ENCODE measurements at places on chromosomes 1 and 21.

DNA sequence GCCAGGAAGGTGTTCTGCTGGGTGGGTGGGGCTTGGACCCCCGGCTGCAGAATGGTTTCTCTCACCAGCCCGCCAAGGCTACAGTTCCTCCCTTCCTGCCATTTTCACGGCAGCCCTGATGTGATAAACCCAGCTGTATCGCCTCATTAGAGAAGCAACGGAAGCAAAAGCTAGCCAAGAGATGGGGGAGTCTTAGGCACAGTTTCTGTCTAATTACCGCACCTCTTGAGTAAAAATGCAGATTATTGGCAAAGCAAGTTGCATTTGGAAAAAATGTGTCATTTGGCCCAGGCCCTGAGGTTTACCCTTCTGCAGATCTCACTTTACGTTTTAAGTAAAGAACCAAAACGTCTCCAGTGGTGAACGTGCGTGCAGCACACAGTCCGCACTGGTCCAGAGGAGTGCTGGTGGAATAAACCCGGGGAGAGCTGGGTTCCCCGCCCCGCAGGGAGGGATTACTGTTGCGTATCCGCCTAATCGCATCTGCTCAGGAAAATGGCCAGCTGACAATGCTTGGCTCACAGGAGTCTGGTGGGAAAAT lies 109.9 kb downstream of the GALNT2 start:
- no peak overlapping the region for H3K27ac ChIP-seq
- H3K36me3 ChIP-seq, result no peaks in the 10 kb centered on the region
- DNase-seq, result peak; percentile 40

DNA sequence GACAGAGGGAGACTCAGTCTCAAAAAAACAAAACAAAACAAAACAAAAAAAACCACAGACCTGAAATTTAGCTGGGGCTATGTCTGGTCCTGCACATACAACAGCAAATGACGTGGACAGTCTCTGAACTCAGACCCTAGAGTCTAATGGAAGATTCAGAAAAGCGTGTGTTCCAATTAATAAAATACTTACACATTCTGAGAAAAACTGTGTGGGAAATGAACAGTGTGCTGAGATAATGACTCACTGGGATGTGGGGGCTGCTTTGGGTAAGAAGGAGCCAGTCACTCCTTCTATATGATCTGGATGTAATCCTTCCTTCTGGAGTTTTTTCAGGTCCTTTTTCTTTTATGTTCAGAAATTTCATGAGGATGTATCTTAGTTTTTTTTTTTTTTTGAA lies 29.4 kb downstream of the CLDN14 start:
- peaks cover 10% of the 10 kb centered on the region for H3K36me3 ChIP-seq
- no peaks in the 10 kb centered on the region for H3K27me3 ChIP-seq
- peak; percentile 57 for DNase-seq

DNA sequence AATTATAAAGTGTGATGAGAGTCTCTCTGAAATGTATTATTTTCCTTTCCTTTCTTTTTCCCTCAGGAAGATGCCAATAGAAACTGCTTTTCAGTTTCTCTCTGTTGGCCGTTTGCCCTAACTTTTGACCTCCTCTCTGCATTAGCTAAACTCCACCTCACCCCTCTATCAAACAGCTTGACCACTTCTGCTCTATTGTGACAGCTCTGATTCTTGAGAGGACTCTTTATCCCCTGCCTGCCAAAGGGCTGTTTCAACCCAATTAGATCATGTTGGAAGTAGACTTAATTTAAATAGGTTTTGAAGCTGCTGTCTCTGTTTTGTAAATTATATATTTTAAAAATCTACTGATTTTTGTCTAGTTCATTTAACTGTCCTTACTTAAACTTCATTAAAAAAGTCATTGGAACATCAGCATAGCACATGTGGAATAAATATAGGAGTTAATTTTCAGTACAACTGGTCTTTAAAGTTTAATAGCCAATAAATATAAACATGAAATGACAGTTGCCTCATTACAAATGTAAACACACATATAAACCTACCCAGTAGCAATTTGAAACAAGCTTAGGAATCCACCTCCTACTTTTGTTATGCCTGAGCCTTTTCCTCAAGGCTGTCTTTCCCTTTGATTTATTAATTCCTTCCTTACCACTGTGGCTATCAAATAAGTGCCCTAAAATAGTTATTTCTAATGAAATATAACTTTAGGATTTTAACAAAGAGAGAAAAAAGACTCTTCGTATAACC lies 152.0 kb downstream of the CHRM3 start:
- H3K4me1 ChIP-seq, result no peaks in the 10 kb centered on the region
- no peak overlapping the region for H3K4me3 ChIP-seq
- no peaks in the 10 kb centered on the region for H3K27me3 ChIP-seq
- DNase-seq, result no peak

- no peak overlapping the region for H3K4me3 ChIP-seq
- DNase-seq, result no peak
- H3K4me1 ChIP-seq, result peaks cover 30% of the 10 kb centered on the region
- no peak overlapping the region for H3K27ac ChIP-seq
Measured at GRCh38 chr1:36303650-36304360, 2.4 kb upstream of the SH3D21 start.

DNA sequence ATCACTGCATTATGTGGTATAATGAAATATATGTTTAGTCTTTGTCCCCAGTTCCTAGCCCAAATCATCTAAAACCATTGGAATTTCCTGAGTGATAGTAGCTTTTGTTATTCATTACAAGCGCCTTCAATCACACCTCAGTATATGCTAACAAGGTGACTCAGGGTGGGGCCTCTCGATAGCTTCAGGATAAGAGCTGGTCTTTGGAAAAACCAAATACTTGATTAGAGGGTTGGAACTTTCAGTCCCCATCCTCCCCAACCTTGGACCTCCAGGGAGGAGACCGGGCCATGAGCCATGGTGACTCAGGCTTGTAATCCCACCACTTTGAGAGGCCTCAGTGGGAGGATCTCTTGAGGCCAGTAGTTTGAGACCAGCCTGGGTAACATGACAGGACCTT lies 5.1 kb upstream of the BRDT start:
- no peaks in the 10 kb centered on the region for H3K36me3 ChIP-seq
- no peak for DNase-seq
- H3K4me3 ChIP-seq, result no peak overlapping the region
- H3K27me3 ChIP-seq, result no peaks in the 10 kb centered on the region
- no peak overlapping the region for H3K27ac ChIP-seq
- peaks cover 3% of the 10 kb centered on the region for H3K4me1 ChIP-seq

GRCh38 chr1:32861904-32862695 lies 8.6 kb downstream of the FNDC5 start:
- peaks cover 9% of the 10 kb centered on the region for H3K4me1 ChIP-seq
- no peak overlapping the region for H3K4me3 ChIP-seq
- H3K27ac ChIP-seq, result no peak overlapping the region
- H3K36me3 ChIP-seq, result peaks cover 2% of the 10 kb centered on the region
- no peaks in the 10 kb centered on the region for H3K27me3 ChIP-seq

DNA sequence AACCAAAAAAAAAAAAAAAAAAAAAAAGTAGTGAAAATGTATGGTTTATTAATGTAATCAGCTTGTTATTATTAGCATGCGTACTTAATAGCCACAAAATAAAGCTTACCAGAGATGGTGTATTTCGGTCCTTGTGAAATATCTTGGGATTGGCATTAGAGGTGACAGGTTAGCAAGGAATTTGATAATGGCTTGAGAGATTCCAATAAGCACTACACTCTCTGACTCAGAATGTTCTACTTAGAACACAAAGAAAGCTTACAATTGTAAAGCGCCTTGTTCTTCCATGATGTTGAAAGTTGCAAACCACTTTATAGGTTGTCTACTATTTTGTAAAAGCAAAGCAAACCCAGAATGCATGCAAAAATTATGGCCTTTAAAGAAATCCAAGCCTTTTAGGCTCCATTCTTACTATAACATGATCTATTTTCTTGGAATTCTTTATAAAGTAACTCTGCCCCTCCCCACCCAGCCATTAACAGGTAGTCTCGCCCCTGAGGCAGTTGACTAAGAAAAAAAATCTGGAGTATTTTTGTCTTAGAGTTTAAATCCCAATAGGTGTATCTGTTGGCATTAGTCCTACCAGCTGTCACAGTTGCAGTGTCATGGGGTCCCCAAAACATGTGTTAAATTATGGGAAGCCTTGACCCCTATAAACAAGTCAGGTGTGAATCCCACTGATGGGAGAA lies 129.2 kb downstream of the DHRS3 start:
- no peaks in the 10 kb centered on the region for H3K4me1 ChIP-seq
- H3K4me3 ChIP-seq, result no peak overlapping the region
- H3K27me3 ChIP-seq, result no peaks in the 10 kb centered on the region
- H3K27ac ChIP-seq, result no peak overlapping the region
- no peak for DNase-seq

GRCh38 chr1:110674337-110675059 lies at the start of gene KCNA3:
Gene KCNA3, minus strand, starts transcription at chr1:110674940. Its CDS starts 131 bp downstream, at chr1:110674809.
- H3K4me3 ChIP-seq, result no peak within 1 kb of the TSS
- H3K36me3 ChIP-seq, result no peaks in the 10 kb centered on the region
- peaks cover 2% of the 10 kb centered on the region for H3K4me1 ChIP-seq
- DNase-seq, result no peak
- no peak within 1 kb of the TSS for H3K27ac ChIP-seq

- H3K4me3 ChIP-seq, result no peak overlapping the region
- H3K27ac ChIP-seq, result no peak overlapping the region
- no peaks in the 10 kb centered on the region for H3K36me3 ChIP-seq
Measured at GRCh38 chr1:219160967-219161366, 12.7 kb upstream of the LYPLAL1 start.

DNA sequence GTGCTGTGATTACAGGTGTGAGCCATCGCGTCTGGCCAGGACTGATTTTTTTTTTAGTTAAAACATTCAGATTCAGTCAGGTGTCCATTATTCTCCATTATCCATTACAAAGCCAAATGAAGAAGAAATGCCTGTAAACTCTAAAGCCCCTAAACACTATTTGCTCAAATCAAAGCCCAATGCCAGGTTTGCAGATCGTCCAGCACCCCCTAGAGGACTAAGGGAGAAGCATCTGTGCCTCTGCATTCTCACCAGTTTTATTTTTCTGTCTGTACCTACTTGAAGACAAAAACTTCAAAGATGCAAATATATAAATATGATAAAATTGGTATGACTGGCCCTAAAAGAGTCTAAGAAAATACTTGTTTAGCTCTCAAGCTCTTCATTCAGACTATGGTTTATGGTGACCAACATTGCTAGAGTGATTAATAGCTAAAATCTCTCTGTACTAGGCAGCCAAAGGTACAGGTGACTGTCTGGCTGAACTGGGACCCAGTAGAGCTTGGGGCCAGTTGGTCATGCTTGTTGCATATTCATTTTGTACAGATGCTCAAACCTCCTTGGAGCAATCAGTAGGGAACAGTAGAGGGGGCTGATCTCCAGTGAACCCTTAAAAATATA lies 138.4 kb downstream of the SYT2 start:
- no peak overlapping the region for H3K27ac ChIP-seq
- no peaks in the 10 kb centered on the region for H3K36me3 ChIP-seq
- H3K27me3 ChIP-seq, result no peaks in the 10 kb centered on the region
- DNase-seq, result peak; percentile 54
- no peak overlapping the region for H3K4me3 ChIP-seq

DNA sequence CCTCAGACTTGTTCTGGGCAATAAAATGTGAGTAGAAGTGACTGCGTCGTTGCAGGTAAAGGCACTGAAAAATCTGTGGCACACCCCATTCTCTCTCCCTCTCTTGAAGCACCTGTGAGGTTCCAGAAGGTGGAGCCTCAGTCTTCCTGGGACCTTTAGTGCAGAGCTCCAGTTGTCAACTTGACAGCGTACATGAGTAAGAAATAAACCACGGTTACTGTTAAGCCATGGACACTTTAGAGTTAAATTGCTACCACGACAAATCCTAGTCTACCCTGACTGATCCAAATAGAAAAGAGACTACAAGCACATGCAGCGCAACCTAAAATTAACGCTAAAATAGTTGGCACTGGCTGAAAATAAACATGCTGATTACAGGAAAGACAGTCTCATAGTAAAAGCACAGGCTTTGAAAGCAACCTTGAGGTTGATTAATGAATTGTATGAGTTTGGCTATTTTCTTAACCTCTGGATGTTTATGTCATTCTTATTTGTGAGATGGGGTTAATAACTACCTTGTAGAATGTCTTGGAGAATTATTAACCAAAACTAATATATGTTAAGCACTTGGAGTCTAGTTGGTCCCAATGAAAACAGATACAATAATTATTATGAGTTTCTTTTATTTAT lies 93.0 kb upstream of the PLPPR4 start:
- H3K4me3 ChIP-seq, result no peak overlapping the region
- H3K4me1 ChIP-seq, result peaks cover 6% of the 10 kb centered on the region
- DNase-seq, result no peak
- no peaks in the 10 kb centered on the region for H3K36me3 ChIP-seq
- no peak overlapping the region for H3K27ac ChIP-seq
- H3K27me3 ChIP-seq, result no peaks in the 10 kb centered on the region

GRCh38 chr1:5267603-5268235 lies 613.3 kb downstream of the AJAP1 start:
- DNase-seq, result no peak
- no peak overlapping the region for H3K27ac ChIP-seq
- no peaks in the 10 kb centered on the region for H3K27me3 ChIP-seq

DNA sequence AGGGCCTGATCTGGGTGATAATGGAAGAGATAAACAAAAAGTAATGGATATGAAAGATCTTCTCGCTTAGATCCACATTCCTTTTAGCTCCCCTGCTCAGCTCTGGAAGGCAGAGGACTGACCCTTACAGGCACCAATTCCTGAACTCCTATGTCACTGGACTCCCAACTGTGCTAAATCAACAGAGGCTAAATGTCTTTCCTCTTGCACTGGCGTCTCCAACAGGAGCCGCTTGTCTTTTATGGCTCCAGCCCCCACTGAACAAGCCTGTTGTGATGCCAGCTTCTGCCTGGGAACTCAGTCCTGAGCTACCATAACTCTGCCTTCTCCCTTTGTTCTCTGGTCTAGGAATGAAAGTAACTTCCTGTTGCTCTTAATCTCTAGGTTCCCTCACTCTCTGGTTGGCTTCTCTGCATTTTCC lies 142.1 kb upstream of the COL11A1 start:
- H3K4me1 ChIP-seq, result peaks cover 5% of the 10 kb centered on the region
- H3K4me3 ChIP-seq, result no peak overlapping the region
- no peaks in the 10 kb centered on the region for H3K27me3 ChIP-seq
- no peaks in the 10 kb centered on the region for H3K36me3 ChIP-seq

GRCh38 chr1:107682467-107682866 lies 282.5 kb downstream of the VAV3 start:
- DNase-seq, result no peak
- no peaks in the 10 kb centered on the region for H3K36me3 ChIP-seq
- no peak overlapping the region for H3K4me3 ChIP-seq
- no peaks in the 10 kb centered on the region for H3K4me1 ChIP-seq
- H3K27ac ChIP-seq, result no peak overlapping the region

- DNase-seq, result peak; percentile 72
- peak overlapping the region; percentile 89 for H3K27ac ChIP-seq
- H3K4me1 ChIP-seq, result peaks cover 77% of the 10 kb centered on the region
- H3K36me3 ChIP-seq, result peaks cover 26% of the 10 kb centered on the region
- no peak overlapping the region for H3K4me3 ChIP-seq
- H3K27me3 ChIP-seq, result no peaks in the 10 kb centered on the region
Measured at GRCh38 chr1:16151196-16151994, 4.5 kb downstream of the EPHA2 start.

- no peaks in the 10 kb centered on the region for H3K27me3 ChIP-seq
- DNase-seq, result no peak
- H3K27ac ChIP-seq, result no peak overlapping the region
- no peaks in the 10 kb centered on the region for H3K36me3 ChIP-seq
- no peak overlapping the region for H3K4me3 ChIP-seq
Measured at GRCh38 chr1:217494767-217495166, 136.1 kb downstream of the GPATCH2 start.

All from endothelial cell of umbilical vein (primary cell).